ENCODE measurements at places on chromosomes 6 and 20. TPM values are rescaled to one million over a fixed set of nuclear protein-coding genes. Genes with fewer than 3 reads are reported as not detected.

The DYNLRB1 gene
- 142 TPM for total RNA-seq

The DOK5 gene
- 6.0 TPM for total RNA-seq

The SLCO4A1 gene
- total RNA-seq = 20.4 TPM

The SPATA25 gene
- 1.8 TPM for total RNA-seq

The RSPH4A gene
- total RNA-seq = 0.56 TPM

The CEP250 gene
- 13.9 TPM for total RNA-seq

The LRP11 gene
- 5.6 TPM for total RNA-seq

The OLIG3 gene
- not detected for total RNA-seq

The AKAP7 gene
- total RNA-seq = 6.4 TPM

The CFB gene
- total RNA-seq = 1.0 TPM

The ZSCAN12 gene
- total RNA-seq = 0.51 TPM

The HSP90AB1 gene
- 1,292 TPM for total RNA-seq

The GPLD1 gene
- 1.2 TPM for total RNA-seq

The ADGB gene
- not detected for total RNA-seq

The BCAS4 gene
- total RNA-seq = 0.16 TPM

The CDSN gene
- total RNA-seq = not detected

The FKBP1C gene
- not detected for total RNA-seq

The TP53INP2 gene
- 26.7 TPM for total RNA-seq

The MUC21 gene
- not detected for total RNA-seq

The MYT1 gene
- not detected for total RNA-seq

The LY86 gene
- not detected for total RNA-seq

The MUCL3 gene
- not detected for total RNA-seq

The OPN5 gene
- total RNA-seq = not detected

The VSTM2L gene
- total RNA-seq = 1.6 TPM
